ENCODE measurements at places on chromosomes 5 and 9.

DNA sequence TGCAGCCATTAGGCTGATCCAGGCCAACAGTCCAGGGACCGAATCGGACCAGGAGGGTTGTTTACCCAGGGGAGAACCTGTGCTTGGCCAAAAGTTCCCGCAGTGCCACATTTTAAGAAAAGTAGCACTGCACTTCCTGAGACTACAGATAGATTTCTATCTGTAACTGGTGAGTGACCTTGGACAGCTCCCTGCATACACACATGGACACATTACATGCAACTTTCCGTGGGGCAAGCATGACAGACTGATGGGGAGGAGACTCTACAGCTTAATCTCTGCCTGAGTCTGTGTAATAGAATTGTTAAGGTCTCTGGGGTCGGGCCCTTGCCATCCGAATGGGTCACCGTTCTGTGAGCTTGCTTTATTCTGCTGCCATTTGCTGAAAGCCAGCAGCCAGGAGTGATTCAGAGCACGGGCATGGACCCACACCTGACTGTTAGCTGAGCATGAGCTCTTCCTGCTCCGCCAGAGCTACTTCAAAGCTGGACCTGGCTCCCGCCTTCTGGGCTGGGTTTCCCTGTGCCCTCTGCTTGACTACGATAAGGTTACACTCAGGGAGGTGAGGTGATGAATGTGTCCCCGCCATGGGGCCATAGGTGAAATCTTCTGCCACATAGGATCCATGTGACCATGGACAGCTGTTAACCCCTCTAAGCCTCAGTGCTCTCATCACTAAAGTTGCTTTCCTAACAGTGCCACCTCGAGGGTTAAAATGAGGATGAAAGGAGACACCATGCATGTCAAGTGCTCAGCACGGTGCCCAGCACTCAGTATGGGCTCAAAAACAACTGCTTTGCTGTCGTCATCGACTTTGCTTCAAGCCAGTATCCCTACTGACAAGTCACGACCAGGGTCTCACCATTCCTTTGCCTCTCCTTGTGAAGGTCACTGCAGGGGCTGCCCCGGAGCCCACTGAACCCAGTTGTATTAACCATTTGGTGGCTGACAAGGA, 200.0 kb downstream of the MELK start:
- no peak for DNase-seq

DNA sequence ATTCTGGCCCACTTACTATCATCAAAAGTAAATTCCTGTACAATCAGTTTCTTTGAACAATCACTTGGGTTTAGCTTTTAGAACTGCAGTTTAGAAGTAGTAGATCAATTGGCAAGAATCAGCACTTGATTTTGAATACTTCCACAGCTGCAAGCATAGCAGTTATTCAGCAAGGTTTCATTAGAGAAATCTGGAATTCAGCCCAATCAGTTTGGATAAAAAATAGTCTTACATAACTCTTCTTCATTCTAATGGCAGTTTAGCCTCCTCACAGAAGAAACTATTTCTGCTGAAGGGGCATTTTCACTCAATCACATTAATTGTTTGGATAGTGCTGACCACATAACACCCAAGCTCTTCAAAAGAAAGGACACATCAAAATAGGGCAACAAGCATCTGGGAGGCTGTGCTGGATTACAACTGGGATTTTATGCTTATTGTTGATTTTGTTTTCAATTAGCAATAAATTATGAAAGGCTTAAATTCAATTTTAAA, 336.2 kb upstream of the PDE4D start:
- no peak for DNase-seq

DNA sequence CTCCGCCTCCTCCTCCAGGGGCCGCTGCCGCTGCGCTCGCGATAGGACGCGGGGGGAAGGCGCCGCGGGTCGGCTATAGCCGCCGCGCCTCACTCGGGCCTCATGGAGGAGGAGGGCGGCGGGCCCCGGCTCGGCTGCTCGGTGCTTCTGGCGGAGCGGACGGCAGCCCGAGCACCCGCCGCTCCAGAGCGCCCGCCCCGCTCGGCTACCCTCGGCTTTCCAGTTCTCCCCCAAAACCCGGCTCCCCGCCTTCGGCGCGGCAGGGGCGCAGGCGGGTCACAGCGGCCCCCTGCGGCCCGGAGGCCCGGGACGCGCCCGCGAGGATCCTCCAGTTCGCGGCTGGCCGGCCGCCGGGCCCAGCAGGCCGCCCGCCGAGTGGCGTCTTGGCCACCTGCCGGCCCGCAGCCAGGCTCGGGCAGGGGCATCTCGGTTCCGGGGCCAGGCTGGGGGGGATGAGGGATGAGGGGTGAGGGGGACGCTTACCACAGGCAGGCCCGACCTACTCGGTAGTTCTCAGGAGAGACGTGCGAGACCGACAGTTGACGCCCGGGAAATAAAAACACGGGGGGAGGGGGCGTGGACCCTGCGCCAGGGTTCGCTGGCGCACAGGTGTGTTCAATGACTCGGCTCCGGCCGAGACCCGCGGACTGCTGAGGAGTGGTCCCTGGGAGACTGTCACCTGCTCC, at the start of gene PAIP1:
Gene PAIP1 (minus strand): TSS at position 221 of the 686 bp plus-strand sequence. CDS start 231 bp downstream, outside the sequence.
- peak; percentile 70 for DNase-seq

- no peak for DNase-seq
Observed at GRCh38 chr5:83007755-83008154, 69.4 kb downstream of the TMEM167A start.

DNA sequence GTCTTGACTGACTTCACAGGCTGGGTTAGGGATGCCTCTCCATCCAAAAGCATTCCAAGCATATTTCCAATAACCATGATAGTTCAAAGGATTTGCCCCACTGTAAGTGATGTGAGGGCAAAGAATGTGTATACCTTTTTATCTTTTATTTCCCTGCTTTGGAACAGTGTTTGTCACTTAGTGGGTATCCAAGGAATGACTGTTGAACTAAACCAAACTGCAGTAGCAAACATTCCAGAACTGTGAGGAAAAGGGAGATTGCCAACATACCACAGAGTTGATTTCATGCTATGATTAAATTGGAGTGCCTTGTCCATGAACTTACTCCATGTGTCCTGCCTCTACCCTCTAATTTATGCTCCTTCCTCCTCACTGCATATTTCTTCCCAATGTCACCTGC, 400.0 kb downstream of the KIAA0825 start:
- DNase-seq = no peak

DNA sequence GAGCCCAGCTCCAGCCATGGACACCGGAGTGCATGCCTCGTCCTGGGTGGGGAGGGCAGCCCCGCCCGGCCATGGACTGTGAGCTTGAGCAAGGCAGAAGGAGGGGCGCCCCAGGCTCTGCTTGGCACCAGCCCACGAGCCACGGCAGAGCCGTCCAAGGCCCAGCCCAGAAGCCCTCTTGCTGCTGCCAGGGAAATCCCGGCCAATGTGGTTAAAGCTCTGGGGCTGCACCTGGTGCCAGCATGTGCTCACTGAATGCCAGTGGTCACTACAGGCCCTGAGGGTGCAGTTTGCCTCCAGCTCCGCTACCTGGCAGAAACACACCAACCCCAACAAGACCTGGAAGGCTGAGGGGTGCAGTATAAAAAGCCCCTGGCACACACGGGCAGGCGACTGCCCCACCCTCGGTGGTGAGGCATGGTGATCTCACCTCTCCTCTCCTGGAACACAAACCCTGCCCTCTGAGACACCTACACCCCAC, 11.8 kb downstream of the BRD3 start:
- DNase-seq = no peak

- DNase-seq = no peak
Observed at GRCh38 chr5:143110591-143110990, 292.9 kb downstream of the NR3C1 start.

GRCh38 chr9:82443312-82443711, 454.7 kb downstream of the SPATA31D1 start:
- no peak for DNase-seq

- no peak for DNase-seq
Observed at GRCh38 chr9:135479469-135480052, at the start of gene PPP1R26. Gene PPP1R26, plus strand, starts transcription at chr9:135479782. Its CDS starts 4,729 bp downstream, at chr9:135484511.

- DNase-seq = no peak
Observed at GRCh38 chr5:37771731-37772130, 68.1 kb downstream of the GDNF start.

DNA sequence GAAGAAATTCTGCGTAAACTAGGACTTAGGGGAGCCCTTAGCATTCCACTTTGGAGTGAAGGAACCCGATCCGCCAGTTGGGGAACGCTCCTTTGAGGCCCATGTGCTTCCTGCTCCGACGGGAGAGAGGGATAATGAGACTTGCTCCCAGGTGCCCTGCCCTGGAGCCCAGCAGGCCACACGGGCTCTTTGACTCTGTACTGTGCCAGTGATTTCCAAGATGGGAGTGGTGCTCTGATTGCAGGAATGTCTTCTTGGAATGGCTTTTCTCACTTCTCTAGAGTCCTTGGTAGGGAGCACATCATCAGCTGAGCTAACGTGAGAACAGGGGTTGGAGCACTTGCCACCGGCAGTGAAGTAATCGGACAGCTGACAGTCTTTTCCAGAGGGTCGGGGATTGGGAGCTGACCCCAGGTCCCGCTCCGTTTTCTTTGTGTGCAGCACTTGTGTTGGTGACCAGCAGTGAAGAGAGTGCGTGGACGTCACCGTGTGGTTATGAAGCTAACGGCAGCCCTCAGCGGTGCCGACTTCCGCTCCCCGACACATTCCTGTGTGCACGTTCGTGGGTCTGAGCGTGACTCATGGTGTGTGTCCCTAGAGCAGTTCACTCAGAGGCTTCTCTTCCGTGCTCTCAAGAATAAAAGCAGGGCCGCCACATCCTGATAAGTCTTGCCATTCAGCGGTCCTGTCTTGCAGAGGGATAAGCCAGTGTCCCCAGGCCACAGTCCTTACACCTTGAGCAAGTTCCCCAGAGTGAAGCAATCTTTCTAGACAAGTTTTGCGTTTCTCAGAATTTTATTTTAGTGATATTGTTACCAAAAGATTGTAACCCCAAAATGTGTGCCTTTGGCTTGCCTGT, 25.6 kb downstream of the ABL1 start:
- no peak for DNase-seq

DNA sequence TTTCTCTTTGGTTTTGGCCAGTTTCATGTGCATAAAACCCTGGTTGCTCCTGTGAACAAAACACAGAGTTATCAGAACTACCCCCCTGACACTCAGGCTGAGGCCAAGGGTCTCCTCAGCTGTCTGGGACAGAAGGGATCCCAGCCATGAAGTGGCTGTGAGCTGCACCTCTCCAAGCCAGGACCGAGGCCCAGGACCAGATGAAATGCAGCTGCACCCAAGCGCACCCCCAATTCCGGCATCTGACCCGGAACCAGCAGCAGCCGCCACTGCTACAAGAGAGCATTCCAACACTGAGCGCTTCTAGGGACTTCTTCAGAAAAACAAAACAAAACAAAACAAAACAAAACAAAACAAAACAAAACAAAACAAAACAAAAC, 16.0 kb upstream of the SLC25A51 start:
- no peak for DNase-seq

DNA sequence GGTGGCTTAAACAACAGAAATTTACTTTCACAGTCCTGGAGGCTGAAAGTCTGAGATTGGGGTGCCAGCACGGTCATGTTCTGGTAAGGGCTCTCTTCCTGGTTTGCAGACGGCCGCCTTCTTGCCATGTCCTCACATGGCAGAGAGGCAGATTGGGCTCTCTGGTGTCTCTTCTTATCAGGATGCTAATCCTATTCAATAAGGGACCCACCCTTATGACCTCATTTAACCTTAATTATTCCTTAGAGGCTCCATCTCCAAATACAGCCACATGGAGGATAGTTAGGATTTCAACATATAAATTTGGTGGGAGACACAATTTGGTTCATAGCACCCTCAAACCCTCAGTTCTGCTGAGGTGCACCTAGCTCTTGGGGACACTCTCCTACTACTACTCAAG, 180.4 kb downstream of the DAB2IP start:
- no peak for DNase-seq

GRCh38 chr9:126397056-126397455, 70.4 kb downstream of the MVB12B start:
- DNase-seq = peak; percentile 3
